Lung (tissue), 17 donors: ENCODE measurements at places on chromosomes 3 and 15. TPM values are rescaled to one million over a fixed set of nuclear protein-coding genes. Genes with fewer than 3 reads are reported as not detected.

SST gene
- polyA plus RNA-seq, result 0.27 TPM

GRCh38 chr3:123653221-123653682 is 68.4 kb upstream of the HACD2 start:
- peaks cover 27% of the 10 kb centered on the region for H3K4me1 ChIP-seq
- peaks cover 26% of the 10 kb centered on the region for H3K36me3 ChIP-seq
- H3K4me3 ChIP-seq, result no peak overlapping the region
- peak; percentile 88 for DNase-seq

DNA sequence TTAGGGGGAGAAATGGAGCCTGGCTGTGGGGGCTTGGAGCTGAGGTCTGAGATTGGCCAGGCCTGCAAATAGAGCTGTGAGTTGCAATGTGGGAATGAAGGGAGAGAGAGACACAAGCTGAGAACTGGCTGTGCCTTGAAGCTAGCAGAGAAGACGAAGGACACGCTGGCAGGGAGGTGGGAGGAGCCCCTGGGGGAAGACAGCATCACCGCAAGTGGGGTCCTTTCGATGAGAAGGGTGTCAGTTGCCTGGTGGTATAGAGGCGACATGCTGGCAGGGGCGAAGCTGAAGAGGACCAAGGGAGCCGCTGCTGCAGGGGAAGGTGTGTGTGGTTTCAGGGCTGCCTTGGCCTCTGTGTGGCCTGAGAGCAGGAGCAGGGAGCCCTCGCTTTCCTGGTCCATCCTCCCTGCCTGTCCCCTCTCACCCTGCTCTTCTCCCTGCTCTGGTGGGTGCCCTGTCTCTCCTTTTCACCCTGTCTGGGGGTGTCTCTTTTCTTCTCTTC is 5.5 kb downstream of the RHCG start:
- no peak overlapping the region for H3K4me3 ChIP-seq
- H3K4me1 ChIP-seq, result peaks cover 5% of the 10 kb centered on the region
- H3K27me3 ChIP-seq, result peaks cover 12% of the 10 kb centered on the region

DNA sequence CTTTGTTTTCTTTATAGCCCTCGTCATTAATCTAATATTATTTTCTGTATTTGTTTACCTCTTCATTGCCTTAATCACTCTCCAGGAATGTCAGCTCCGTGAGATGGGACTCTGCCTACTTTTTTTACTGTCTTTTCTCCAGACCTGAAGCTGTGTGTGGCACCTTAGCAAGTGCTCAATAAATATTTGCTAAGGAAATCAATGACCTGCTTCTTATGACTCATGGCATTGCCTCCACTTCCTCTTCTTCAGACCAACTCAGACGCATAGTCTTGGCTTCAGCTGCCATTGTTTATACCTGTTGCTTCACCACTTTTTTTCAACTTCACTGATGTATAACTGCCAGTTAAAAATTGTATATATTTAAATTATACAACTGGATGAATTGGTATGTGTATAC is 218.5 kb upstream of the CMC1 start:
- H3K27me3 ChIP-seq, result no peaks in the 10 kb centered on the region
- no peaks in the 10 kb centered on the region for H3K4me1 ChIP-seq
- H3K27ac ChIP-seq, result no peak overlapping the region
- H3K4me3 ChIP-seq, result no peak overlapping the region

DNA sequence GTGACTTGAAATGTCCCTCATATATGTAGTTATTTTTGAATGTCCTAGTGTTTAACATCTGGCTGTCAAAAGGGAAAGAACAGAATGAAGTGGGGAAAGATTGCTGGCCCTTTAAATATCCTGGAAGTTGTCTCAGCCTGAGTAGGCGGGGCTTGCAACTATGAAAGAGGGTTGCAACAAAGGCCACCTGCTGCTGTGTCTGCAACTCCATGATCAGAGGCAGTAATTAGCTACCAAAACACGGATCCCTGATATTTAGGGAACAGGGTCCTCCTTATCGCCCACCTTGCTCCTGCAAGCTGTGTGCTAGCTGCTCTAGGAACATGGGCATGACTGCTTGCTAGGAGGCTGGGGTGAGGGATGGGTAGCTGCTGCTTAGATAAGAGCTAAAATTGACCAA is 100.2 kb upstream of the CFAP20DC start:
- no peak overlapping the region for H3K4me3 ChIP-seq
- no peaks in the 10 kb centered on the region for H3K36me3 ChIP-seq
- DNase-seq, result no peak
- no peak overlapping the region for H3K27ac ChIP-seq
- H3K27me3 ChIP-seq, result no peaks in the 10 kb centered on the region

- H3K36me3 ChIP-seq, result peaks cover 30% of the 10 kb centered on the region
- H3K27me3 ChIP-seq, result no peaks in the 10 kb centered on the region
- H3K4me1 ChIP-seq, result no peaks in the 10 kb centered on the region
- no peak for DNase-seq
Observed at GRCh38 chr15:42184296-42184695, 23.8 kb downstream of the VPS39 start.

DNA sequence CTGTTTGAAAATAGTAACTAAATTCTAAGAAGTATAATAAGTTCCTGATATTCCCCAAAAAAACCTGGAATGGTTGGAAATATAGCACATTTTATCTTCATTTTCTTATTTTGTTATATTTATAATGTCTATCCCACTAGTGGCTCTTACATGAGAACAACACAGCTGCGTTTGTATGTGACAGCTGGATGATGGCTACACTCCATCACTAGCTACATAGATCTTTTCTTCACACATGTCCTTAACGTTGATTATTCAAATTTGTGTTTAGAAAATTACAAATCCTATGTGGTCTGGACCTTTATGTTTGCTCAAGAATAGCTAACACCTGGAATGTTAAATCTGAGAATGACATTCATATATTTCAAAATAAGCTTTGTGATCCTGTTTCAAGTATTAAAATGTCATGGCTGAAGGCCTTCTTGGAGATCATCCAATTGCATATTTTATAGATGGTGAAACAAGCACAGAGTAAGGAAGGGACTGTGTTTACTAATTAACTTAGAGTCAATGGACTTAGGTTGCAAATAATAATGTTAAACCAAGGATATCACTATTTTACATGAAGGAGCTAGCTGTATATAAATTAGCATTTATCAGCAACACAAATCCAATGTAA is 60.8 kb downstream of the ATP13A5 start:
- H3K4me1 ChIP-seq, result no peaks in the 10 kb centered on the region
- H3K4me3 ChIP-seq, result no peak overlapping the region
- H3K36me3 ChIP-seq, result no peaks in the 10 kb centered on the region
- no peak overlapping the region for H3K27ac ChIP-seq

MOBP gene
- 0.10 TPM for polyA plus RNA-seq

DNA sequence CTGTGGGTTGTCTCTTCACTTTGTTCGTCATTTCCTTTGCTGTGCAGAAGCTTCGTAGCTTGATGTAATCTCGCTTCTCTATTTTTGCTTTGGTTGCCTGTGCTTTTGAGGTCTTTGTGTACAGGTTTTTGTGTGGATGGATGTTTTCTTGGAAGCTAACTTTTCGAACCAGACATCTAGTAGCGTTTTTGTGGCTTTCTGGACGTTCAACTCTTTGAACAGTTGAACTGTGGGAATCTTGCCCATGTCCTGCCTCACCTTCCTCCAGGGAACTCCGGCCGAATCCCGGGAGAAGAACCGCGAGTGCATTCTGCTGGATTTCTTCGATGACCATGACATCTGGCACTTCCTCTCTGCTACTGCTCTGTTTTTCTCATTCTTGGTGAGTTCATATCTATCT is 70.6 kb downstream of the USF3 start:
- DNase-seq, result no peak
- peaks cover 5% of the 10 kb centered on the region for H3K4me1 ChIP-seq
- no peaks in the 10 kb centered on the region for H3K36me3 ChIP-seq
- no peak overlapping the region for H3K4me3 ChIP-seq

DNA sequence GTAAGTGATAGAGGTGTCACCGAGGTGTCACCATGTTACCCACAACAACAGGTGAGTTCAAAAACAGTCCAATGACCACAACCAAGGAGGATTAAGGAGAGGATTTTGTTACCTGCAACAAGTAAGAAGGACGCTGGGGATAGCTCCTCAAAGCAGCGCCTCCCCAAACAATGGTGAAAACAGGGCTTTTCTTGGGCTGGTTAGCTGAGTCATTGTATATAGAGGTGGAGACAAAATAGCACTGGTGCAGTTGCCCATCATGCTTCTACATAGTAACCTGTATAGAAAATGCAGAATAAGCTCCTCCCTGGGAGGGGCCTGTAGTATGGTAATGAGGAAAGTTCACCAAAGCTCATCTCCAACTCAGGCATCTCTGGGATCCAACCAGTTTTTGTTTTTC is 116.9 kb upstream of the EIF1B start:
- H3K27ac ChIP-seq, result no peak overlapping the region
- H3K36me3 ChIP-seq, result no peaks in the 10 kb centered on the region
- no peak for DNase-seq
- no peaks in the 10 kb centered on the region for H3K4me1 ChIP-seq
